Pons (tissue), 1 donor: ENCODE measurements at places on chromosomes 4 and X.

DNA sequence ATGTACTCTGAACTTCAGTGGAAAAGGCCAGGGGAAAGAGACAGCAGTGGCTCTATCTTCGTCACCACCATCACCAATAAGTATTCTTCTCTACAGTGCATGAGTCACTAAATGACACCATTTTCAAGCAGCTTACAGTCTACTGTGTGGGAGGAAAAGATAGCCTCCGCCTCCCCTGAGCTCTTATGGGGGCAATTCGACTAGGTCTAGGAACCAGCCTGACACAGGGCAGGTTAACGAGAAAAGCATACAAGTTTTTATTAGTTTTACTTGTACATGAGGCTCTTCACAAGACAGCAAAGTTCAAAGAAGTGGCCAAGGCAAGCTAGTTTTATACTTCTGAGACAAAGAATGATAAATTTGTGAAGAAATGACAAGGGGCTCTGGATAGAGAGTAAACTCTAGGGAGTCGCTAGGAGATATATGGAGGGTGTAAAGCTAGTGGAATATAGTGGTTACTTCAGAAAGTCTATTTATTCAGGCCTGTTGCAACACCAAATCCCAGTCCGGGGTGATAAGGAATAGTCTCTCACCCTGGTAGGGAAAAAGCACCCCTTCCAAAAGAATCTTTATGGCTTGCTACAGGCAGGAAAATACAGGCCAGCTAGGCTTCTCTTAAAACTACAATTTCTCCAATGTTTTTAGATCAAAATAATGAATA lies 49.7 kb downstream of the SCD5 start:
- no peak for DNase-seq

DNA sequence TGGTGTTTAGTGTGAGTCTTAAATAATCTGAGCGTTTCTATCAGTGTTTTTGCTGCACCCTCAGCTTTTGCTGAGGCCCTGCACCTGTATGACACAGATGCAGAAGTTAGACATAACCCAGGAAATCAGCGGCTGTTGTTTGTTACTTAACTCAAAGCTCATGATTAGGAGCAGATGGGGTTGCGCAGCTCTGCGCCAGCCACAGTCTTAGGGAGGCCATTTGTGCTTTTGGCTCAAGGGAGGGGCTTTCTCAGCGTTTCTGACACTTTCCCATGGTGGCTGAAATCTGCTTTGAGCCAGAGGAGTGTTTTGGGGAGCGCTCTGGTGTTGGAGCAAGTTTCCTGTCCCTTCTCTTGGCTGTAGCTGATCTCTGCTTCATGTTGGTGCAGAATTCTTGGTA lies 433.8 kb downstream of the NAF1 start:
- DNase-seq = no peak

DNA sequence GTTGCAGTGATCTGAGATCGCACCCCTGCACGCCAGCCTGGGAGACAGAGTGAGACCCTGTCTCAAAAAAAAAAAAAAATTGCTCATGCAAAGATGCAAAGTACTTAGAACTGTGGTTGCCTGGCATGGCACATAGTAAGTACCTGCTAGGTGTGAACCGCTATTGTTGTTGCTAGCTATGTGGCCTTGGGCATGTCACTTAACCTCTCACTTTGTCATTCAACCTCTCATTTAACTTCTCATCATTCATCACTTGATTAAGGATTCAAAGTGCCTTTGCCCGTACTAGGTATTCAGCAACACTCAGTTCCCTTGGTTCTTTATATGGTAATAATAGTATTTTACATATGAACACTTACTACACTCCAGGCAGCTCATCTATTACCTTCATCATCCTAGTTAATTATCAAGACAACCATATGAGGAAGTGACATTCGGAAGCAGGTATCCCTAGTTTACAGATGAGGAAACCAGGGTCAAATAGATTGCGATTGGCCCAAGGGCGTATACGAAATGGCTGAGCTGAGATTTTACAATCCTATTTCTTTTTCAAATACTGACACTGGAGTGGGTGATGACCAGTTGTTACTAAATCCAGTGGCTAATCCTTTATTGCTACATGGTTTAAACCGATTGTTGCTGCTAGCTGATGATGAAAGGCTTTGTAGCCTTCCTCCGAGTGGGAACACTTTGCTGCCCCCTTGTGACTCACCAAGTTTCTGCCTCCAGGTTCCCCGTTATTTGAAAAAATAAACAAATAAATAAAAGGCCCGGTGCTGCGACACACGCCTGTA lies 28.8 kb upstream of the SOWAHD start:
- peak; percentile 26 for DNase-seq

DNA sequence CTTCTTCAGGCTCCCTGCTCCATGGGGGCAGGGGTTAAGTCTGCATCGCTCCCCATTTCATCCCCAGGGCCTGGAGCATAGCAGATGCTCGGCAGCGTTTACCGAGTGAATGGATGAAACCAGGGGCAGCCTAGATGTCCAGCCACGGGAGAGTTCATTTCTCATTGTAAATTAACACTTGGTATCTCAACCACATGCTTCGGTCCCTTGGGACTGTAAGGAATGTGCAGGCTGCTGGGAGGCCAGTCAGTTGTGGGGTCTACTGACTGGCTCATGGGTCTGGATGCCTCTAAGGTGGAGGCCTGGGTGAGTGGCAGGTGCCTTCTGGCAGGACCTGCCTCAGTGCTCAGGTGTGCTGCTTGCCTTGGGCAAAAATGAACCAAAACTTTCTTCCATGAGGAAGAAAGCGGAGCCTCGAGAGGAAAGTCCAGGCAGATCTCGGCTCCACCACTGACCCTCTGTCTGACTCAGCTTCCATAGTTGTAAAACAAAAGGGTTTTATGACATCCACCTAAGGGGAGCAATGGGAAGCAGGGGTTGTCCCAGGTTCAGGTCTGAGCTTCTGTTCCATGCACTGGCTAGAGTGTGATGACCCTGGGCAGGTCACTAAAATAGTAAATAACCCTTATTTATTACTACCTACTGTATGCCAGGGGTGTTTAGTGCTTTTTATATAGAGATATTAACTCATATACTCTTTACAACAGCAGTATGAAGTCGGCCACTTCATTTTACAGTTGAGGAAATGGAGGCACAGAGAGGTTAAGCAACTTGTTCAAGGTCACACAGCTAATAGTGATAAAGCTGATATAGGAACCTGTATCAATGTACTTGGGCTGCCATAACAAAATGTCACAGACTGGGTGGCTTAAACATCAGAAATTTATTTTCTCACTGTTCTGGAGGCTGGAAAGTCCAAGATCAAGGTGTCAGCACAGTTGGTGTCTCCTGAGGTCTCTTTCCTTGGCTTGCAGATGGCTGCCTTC lies 144.3 kb upstream of the STX18 start:
- DNase-seq = no peak

DNA sequence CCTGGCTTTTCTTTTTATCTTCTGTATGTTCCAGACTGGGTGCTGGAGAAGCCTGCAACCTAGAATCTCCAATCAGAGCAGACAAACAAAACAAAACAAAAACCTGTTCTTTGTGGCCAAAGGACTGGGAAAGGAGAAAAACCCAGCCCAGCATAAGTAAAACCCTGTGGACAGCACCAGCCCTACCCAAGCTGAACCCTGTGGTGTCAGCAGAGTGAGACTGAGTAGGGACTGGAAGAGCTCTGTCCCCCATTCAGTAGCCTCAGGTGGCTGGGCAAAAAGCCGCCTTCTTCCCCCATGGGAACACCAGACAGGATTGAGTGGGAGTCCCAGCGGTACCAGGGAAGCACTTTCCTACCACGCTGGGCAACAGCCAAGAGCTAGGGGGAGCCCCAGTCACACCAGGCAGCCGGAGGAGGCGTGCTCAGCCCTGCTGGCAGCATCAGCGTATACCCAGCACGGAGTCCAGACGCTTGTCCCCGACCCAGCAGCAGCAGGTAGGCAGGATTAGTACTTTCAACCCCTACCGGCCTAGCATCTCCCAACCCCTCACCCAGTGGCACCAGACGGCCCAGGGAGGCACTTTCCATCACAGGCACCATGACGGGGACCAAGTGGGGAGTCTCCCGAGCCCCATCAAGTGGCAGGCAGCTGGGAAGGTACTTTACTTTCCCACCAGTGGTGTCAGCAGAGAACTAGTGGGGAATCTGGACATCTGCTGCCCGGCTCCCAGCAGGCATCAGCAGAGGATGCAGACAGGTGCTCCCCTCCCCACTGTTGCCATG lies 8.6 kb upstream of the JADE3 start:
- DNase-seq = peak; percentile 87

DNA sequence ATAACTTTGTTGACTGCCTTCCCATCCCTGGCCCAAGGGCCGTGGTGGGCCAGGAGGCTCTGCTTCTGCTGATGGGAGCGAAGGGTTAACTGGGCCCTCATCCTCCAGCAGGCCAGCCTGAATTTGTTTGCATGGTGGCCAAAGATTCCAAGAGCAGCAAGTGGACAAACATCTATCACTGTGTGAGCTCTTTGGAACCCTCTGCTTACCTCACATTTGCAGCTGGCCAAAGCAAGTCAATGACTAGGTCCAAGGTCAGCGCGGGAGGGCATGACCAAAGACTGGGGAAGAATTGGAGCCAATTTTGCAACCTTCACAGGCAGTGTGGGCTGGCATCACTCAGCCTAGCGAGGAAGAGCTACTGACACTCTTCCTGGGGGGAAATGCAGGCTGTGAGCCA lies 67.8 kb upstream of the ATP6AP2 start:
- no peak for DNase-seq

GRCh38 chr4:9703391-9703790 lies 78.0 kb upstream of the DRD5 start:
- DNase-seq = peak; percentile 40

- no peak for DNase-seq
Observed at GRCh38 chr4:160819791-160820190, 1344.0 kb downstream of the FSTL5 start.

- no peak for DNase-seq
Observed at GRCh38 chr4:82885410-82885809, 5.5 kb downstream of the SEC31A start.

DNA sequence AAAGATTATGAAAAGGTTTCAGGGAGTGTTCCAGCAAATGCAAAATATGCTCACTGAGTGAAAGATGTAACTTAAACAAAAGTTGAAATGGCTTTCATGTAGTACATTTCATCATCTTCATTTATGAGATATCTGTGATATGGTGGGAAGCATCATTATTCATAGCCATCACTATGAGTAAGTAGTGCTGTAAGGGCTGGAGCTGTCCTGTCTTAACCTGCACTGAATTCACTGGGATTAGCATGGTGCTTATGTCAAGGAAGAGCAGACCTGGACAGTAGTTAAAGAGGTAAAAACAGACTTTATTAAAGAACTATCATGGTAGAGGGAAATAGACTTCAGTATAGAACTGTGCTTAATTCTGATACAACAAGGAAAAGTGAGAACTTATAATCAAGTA lies 1347.3 kb downstream of the RPA4 start:
- DNase-seq = no peak

GRCh38 chrX:2707334-2707760 lies 16.3 kb downstream of the CD99 start:
- DNase-seq = peak; percentile 56

DNA sequence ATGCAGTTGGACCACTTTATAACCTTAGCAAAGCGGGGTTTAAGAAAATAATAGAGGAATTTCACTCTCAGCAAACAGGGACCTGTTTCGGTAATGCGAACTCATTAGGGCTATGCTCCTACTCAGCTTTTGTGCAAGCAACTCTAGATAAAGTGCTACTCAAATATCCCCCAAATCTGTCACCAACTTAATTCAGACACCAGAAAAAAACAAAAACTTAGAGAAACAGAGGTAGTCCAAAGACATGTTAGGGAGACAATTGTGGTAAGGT lies 123.0 kb downstream of the CAMK2D start:
- DNase-seq = no peak

DNA sequence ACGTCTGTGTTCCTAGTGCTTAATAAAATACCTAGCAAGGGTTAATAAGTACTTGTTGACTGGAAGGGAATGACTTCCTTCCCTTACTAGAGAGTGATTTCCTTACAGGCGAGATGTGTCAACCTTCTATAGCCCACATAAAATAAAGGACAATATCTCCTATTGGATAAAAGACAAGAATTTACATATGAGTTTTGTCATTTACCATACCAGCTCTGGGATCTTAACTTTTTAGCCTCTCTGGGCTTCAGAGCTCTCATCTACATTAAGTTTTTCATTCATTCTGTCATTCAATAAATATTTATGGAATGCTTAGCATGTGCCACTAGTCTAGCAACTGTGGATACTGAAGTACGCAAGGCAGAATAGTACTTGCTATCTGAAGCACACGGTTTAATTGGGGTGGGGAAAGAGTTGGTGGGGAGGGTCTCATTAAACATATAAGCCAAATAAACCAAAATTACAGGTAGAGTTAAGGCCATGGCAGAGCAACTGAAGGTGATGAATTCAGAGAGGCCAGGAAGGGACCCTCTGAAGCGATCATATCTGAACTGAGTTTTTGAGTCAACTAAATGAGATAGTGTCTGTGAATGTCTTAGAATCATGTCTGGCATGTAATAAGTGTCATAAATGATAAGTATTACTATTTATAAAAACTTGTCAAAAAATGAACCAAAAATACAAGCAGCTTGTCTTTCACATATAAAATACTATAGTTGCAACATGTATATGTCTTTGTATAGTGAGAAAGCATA lies 91.6 kb upstream of the BMP2K start:
- no peak for DNase-seq

GRCh38 chr4:2937986-2938385 lies 25.2 kb downstream of the NOP14 start:
- no peak for DNase-seq

- no peak for DNase-seq
Observed at GRCh38 chrX:151702026-151702714, 6.9 kb downstream of the PRRG3 start.

GRCh38 chrX:8760021-8760420 lies 28.1 kb upstream of the ANOS1 start:
- no peak for DNase-seq

- no peak for DNase-seq
Observed at GRCh38 chr4:67922697-67923096, 38.9 kb upstream of the TMPRSS11D start.

DNA sequence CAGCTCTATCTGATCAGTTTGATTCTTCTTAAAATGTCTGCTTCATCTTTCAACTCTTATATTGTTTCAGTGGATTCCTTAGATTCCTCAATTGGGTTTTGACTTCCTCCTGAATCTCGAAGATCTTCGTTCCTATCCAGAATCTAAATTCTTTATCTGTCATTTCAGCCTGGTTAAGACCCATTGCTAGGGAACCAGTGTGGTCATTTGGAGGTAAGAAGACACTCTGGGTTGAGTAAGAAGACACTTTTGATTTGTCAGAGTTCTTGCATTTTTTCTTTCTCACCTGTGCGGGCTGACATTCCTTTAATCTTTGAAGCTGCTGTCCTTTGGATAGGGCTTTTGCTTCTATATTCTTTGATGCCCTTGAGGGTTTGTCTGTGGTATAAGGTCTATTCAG lies 291.9 kb downstream of the SLC7A11 start:
- DNase-seq = no peak

DNA sequence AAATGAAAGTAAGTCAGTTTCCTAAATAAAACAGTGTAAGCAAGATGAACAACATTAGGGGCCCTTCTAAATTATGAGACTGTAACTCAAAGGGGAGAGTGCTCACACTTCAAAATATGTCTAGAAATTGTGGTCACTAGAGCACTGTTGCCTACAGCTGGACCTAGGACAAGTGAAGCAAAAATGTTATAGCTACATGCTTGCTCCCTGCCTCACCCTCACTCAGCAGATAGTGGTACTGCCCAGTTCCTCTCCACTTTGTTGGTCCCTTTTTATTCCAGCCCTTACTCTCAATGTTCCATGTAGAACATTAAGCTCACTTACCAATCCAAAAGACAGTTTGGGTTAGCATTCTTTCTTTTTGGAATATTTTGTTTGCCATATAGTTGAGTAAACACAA lies 147.3 kb downstream of the GRIA3 start:
- DNase-seq = no peak
